LNCaP clone FGC (cell line): ENCODE measurements at places on chromosomes 5 and 9.

GRCh38 chr9:123453831-123454321, 97.9 kb downstream of the CRB2 start:
- DNase-seq = no peak

DNA sequence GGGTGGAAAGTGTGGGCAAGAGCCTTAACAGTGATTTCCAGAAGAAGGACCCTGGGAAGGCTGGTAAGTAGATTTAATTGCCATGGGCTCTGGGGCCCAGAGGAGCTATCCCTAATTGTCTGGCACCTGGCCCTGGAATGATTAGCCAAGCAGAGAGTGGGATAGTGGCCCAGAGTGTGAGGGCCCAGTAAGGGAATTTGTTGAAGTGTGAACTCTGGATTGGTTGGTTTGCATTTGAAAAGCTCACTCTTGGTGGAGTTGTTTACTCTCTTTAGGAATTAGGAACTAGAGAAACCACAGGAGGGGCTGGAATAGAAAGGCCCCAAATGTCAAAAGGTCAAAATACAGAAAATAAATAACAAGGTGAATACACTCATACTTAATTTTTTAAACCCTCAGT, 207.1 kb downstream of the GABRG2 start:
- no peak for DNase-seq

GRCh38 chr5:127993476-127993875, 90.1 kb upstream of the SLC12A2 start:
- no peak for DNase-seq

- no peak for DNase-seq
These were observed 196.5 kb downstream of the SNX18 start for GRCh38 chr5:54713923-54714581.

- DNase-seq = no peak
These were observed 65.7 kb upstream of the EQTN start for GRCh38 chr9:27362447-27363210.

DNA sequence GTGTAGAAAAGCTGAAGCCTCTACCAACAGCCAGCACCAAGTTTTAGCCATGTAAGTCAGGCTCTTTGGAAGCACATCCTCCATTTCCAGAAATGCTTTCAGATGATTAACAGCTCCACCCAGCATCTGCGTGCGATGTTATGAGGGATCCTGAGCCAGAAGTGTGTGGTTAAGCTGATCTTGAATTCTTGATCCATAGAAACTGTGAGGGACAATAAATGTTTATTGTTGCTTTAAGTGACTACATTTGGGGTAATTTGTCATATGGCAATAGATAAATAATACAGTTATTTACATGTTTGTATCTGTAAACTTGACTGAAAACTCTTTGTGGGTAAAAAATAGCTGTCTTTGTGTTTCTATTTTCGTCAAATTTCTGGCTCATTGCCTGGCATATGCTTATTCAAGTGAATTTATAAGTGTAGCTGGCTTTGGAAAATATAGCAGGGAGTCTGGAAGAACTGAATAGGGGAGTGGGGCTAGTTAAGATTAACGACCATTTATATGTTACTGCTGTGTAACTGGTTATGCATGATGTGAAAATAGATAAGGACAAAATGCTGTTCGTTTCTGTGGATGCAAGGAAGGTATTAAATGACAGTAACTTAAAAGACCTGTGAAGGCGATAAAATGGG, 234.1 kb downstream of the LRRC70 start:
- peak; percentile 33 for DNase-seq

DNA sequence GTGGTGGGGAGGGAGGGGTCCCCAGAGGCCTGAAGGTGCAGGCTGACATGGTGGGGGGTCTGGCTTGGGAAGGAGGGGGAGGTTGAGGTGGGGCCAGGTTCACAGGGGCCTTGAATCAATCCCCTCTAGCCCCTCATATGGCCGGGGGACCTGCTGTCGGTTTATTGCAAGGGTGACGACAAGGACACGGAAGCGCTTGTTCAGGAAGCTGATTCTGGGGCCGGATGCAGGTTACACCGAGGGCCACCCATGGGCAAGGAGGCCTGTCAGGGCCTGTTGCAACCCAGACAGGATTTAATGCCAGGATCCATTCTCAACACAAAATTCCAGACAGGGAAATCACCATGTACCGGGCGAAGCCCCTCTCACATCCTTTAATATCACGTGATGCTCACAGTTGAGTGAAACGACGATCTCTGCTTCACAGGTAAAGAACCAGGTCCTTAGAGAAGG, 41.6 kb upstream of the SYNPO start:
- no peak for DNase-seq

DNA sequence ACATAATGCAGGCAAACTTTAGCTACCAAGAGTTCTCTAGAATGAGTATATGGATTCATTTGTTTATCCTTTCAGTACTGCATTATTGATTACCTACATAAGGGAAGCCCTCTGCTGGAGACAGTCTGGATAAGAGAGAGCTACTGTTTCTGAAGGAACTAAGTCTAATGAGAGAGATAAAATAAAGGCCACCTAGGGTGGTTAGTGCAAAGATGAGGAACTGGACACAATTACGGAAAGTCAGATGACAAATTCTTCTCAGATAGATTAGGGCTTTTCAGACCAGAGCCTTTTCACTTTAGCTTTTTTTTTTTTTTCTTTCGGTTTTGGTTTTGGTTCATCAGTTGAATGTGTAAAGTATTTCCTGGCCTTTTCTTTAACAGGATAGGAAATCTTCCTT, 31.3 kb downstream of the ISOC1 start:
- no peak for DNase-seq

DNA sequence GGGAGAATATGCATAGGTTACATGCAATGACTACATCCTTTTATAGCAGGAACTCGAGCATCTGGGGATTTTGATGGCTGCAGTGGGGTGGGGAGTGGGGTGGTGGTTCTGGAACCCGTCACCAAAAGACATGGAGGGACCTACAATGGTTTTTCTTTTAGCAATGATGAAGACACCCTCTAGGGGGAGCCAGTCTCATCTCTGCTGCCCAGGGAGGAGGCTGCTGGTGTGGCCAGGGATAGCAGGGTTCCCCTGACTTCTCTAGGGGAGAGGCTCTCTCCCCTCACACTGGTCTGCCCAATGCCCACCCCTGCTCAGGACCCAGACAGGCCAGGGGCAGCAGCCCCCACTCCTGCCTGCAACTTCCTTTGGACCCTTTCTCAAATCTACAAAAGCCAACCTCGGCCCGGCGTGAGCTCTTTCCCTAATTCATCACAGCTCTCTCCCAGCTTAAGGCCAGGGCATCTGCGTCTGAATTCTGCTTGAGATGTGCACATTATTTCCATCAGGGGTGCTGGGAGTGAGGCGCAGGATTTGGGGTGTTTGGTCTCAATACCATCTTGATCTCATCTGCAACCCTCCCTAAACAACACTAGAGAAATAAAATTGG, 73.6 kb upstream of the RETREG1 start:
- no peak for DNase-seq

- DNase-seq = no peak
These were observed 138.1 kb downstream of the EMB start for GRCh38 chr5:50302815-50303490.

DNA sequence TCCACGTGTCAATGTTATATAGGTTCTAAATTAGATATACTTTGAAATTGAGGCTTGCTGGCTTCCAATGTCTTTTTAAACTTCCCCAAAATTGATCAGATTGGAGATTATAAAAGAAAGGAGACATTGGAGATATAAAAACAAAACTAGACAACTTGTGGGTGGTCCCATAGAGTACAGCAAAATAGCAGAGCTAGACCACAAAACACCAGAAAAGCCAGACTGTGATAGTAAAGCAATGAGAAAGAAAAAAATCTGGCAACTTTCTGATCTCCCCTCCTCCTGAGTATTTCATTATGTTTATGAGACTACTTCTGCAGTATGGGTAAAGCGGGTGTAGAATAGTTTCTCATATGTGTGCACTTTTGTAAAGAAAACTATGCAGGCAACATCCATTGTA, 713.8 kb upstream of the MEF2C start:
- DNase-seq = no peak

DNA sequence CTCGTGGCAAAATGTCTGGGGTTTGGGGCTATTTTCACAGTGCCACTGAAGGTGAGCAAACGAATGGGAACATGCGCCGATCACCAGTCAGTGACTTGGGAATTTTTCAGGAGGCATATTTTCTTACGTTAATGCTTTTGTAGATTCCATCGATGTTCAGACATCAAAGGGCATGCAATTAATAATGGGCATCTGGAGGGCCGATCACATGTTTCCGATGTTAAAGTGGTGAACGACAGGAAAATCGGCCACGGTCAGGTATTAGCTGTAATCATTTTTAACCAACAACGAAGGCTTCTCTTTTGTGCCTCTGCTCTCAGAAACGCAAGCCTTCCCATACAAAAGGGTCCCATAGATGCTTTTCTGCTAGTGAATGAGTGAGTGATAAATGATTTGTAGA, 155.0 kb upstream of the PITX1 start:
- no peak for DNase-seq

- peak; percentile 66 for DNase-seq
These were observed 9.1 kb downstream of the TYRP1 start for GRCh38 chr9:12702160-12702758.

- DNase-seq = no peak
These were observed 45.0 kb downstream of the DOCK8 start for GRCh38 chr9:259405-260404.

DNA sequence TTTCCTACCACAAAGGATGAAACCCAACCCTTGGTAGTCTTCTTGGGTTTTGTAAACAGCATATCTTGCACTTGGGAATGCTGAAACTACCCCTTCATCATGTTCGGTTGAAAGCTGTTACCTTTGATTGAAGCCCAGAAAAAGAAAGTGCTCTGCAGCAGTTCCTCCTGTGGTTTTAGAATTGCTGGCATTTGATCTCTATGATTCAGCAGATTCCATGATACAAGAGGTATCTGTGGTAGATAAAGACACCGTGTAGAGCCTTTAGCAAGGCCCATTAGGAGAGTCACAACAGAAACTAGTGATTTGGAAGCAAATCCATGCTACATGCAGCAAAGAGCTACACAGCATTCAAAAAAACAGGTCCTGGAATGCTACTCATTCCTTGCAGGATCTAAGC, 557.0 kb downstream of the TLE1 start:
- no peak for DNase-seq

DNA sequence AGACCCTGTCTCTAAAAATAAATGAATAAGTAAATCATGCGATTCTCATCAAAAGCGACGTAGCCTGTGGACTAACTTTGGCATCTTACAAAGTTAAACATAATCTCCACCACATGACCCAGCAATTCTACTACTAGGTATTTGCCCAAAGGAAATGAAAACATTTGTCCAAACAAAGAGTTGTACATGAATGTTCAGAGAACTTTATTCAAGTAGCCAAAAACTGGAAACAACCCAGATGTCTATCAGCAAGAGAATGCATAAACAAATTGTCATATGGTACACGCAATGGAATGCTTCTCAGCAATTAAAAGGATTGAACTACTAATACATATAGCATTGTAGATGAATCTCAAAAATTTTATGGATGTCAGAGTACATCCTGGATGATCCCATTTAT, 82.6 kb downstream of the ADRB2 start:
- DNase-seq = peak; percentile 93

GRCh38 chr5:128062172-128062746, 21.3 kb upstream of the SLC12A2 start:
- no peak for DNase-seq

- no peak for DNase-seq
These were observed 11.4 kb downstream of the JADE2 start for GRCh38 chr5:134536876-134537275.

GRCh38 chr5:62680121-62680520, 101.5 kb downstream of the LRRC70 start:
- DNase-seq = no peak

GRCh38 chr9:126695186-126695585, 81.5 kb downstream of the LMX1B start:
- no peak for DNase-seq

DNA sequence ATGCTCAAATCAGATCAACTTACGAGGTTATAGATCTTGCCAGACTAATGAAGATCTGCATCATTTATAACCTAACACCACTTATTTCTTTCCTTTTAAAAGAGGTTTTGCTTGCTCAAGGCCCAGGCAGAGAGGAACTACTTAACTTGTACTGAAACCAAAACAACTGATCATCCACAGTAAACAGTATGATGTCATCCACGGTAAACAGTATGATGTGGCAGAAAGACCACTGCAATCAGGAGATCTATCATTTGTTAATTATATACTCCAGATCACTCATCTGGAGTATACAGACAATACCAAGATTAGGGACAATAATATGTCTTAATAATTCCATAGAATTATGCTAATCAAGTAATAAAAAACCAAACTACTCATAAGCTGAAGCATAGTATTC, 116.8 kb downstream of the ADAMTS6 start:
- DNase-seq = no peak

GRCh38 chr9:93238953-93239925, 55.3 kb downstream of the WNK2 start:
- DNase-seq = no peak

DNA sequence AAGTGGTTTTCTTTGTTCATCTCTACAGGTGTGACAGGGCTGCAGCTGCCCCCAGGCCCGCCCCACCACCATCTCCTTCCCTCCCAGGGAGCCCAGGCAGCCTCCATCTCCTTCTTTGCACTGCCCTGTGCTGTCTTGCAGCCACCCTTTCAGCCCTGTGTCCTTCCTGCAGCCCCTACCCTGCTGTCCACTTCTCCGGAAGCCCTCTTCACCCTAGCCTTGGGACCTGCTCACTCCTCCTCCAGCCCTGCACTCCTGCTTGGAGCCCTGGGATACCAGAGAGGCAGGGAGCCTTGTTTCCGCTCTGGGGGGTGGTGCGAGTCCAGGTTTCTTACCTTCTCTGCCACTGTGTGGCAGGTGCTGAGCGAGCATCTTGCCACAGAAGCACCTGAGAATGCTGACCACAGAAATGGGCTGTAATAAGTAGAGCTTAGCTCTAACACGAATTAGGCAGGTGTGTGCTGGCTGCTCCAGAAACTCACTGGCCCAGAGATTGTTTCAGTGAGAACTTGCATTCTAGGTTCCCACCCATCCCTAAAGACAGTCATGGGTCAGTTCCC, 51.3 kb upstream of the GADD45G start:
- no peak for DNase-seq

DNA sequence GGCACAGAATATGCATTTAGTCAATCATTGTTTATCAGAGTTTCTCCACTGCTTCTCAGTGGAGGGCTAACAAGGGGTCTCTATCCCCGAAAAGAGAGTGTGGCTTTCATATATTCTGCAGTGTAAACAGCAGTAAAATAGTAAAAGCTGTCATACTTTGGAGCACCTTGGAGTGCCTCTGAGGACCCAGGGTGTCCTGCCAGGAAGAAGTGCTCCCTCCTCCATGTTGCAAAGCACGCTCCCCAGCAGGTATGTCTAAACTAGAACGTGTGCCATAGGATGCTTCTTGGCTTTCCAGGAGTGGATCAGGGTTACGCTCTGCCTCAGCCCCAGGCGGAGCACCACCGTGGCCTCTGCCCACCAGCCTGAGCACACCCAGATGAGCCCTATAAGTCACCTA, 8.5 kb upstream of the TJP2 start:
- no peak for DNase-seq
